ENCODE measurements at places on chromosomes 13 and 19. TPM values are rescaled to one million over a fixed set of nuclear protein-coding genes. Genes with fewer than 3 reads are reported as not detected.

Gene USE1
- total RNA-seq: 27.8 TPM

Gene RFPL4A
- total RNA-seq: not detected

Gene MICU2
- total RNA-seq: 30.6 TPM

Gene RPS16
- total RNA-seq: 1,962 TPM

Gene GAPDHS
- total RNA-seq: not detected

Gene DZIP1
- not detected for total RNA-seq

Gene CIC
- 98.8 TPM for total RNA-seq

Gene PLIN4
- not detected for total RNA-seq

Gene ATP1A3
- total RNA-seq: 0.95 TPM

Gene SEMA6B
- not detected for total RNA-seq

Gene CGB1
- not detected for total RNA-seq

Gene LRRC25
- not detected for total RNA-seq

Gene MEIOSIN
- total RNA-seq: not detected

Gene PCSK4
- total RNA-seq: 1.5 TPM

Gene SHANK1
- not detected for total RNA-seq

Gene ZNF793
- 0.88 TPM for total RNA-seq

Gene ZFP14
- 4.9 TPM for total RNA-seq

Gene CLIP3
- total RNA-seq: 3.8 TPM

Gene GNG7
- total RNA-seq: 0.22 TPM

Gene GRK1
- total RNA-seq: 0.05 TPM

Gene CPT1C
- 5.1 TPM for total RNA-seq

Gene RPL21
- total RNA-seq: 847 TPM

Gene TDRD12
- 0.42 TPM for total RNA-seq

Gene IGFL2
- total RNA-seq: not detected

Gene ZNF724
- total RNA-seq: 10.1 TPM

Gene PSG1
- total RNA-seq: not detected

Gene PRR22
- 5.3 TPM for total RNA-seq

Gene PLPP2
- 0.34 TPM for total RNA-seq

Gene RTBDN
- total RNA-seq: not detected

Gene PSG2
- not detected for total RNA-seq

Gene TTYH1
- 2.2 TPM for total RNA-seq

Gene WDR88
- total RNA-seq: not detected

Gene SLITRK1
- total RNA-seq: not detected

Measured in T-helper 1 cell treated with Interleukin-12 subunit alpha and Interleukin-12 subunit beta and Interleukin-4 antibody, amounts not matched to agents 30 ng/mL and 1 ng/mL, for 36 hours (primary cell).